ENCODE measurements at places on chromosomes 4 and X.
A peak's percentile ranks its signal among the peaks of the same experiment; 100 is the strongest.

GRCh38 chrX:64205441-64205734 lies at the start of gene AMER1:
Gene AMER1, minus strand, starts transcription at chrX:64205708. Its CDS starts 12,422 bp downstream, at chrX:64193286.
- no peak for DNase-seq

GRCh38 chr4:140094438-140095420 lies 59.3 kb downstream of the MAML3 start:
- DNase-seq: no peak

- peak; percentile 19 for DNase-seq
These were observed 104.4 kb downstream of the UCHL1 start for GRCh38 chr4:41360921-41361793.

DNA sequence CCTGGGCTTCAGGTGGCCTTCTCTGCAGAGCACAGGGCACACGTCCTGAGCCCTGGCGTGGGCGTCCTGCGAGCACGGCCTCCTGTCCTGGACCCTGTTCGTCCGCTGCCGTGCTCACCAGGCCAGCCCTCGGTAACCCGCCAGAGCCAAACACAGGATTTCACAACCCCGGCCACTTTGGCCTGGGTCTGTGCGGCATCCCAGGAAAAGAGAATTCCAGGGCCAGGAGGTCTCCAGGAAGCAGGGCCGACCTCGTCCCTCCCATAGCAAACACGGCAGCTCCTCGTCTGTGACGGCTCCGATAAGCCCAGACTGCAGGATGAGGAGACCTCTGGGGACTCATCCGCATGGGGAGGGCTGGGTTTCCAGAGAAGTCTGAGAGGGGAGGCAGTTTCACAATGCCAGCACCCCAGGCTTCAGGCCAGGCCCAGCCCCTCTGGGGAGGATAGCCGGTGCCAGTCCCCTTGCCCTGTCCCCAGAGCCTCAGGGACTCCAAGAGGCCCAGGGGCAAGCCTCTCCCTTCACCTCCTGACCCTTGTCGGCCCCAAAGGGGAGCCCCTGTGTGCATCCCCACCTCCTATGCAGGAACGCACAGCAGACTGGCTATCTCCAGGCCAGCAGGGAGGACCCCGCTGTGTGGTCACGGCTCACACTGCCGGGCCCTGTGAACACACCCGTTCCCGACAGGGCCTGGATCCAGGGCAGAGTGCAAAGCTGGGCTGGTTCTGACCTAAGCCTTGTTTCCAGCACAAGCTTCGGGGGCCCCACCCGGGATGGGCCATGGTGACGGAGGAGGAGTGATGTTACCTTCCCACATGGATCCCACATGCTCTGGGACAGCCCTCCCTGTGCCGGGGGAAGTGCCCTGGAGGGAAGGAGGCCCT lies 22.3 kb upstream of the HTRA3 start:
- DNase-seq: peak; percentile 91

GRCh38 chr4:152591396-152591795 lies 55.5 kb upstream of the FBXW7 start:
- DNase-seq: no peak

DNA sequence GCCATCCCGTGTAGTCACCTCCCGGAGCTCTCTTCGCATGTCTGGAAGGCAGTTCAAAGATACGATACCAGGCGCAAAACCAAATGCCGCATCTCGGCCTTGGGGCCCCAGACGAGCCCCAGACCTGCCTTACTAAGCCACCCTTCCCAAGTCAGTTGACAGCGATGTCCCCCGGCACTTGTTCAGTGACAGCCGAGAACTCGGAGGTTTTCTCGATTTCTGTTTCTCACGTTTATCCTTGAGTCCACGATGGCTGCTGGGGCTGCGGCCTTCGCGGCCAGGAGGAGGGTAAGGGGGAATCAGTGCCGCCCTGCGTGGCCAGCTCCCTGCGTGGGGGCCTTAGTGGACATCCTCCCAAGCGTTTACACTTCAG lies 7.3 kb downstream of the MAEA start:
- DNase-seq: no peak

DNA sequence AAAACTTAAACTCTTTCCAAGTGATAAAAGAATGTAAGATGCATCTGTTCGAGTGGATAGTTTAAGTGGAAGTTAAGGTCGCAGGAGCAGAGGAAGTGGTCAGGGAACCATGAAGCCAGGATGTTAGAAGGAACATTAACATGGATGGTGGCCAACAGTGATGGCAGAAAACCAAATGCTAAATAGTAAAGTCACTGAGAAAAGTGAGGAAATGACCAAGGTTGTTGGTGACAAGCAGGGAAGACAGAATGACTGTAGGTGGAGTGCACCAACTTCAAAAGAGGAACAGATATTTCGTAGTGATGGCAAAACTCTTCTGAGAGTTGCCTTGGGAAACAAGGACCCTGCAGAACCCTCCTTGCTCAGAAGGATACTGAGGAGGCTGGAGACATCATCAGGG lies 226.2 kb downstream of the PALLD start:
- no peak for DNase-seq

DNA sequence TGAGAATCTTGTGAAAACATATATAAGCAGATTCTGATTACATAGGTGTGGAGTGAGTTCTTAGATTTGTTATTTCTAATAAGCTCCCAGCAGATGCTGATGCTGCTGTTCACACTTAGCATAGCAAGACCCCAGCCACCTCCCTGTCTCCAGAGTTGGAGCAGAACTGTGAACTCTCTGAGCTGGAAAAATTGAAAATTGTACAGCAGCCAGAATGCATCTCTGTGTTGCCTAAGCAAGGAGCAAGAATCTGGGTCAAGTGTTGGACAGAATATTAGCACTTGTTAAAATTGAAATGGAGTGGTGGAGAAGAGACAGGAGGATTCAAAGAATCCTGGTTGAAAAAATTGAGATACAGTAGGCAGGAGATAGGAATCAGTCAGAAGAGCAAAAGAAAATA lies 146.6 kb upstream of the FAM47C start:
- no peak for DNase-seq

Data from HuH-7.5 (cell line).